ENCODE measurements at places on chromosomes 4 and X.

DNA sequence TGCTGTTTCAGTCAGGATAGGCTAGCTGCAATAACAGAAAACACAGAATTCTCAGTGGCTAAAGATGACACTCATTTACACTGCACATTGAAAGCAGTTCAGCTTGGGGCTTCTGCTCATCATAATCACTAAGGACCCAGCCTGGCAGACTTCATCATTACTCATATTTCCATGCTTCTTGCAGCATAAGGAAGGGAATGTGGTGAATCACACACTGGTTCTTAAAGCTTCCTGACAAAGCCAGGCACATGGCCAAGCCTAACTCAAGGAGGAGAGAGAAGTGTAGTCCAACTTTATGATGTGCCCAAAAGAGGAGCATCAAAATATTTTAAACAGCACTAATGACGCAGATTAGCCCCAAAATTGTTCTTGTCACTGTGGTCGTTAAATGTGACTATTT is 186.5 kb downstream of the BANK1 start:
- peak; percentile 96 for DNase-seq

DNA sequence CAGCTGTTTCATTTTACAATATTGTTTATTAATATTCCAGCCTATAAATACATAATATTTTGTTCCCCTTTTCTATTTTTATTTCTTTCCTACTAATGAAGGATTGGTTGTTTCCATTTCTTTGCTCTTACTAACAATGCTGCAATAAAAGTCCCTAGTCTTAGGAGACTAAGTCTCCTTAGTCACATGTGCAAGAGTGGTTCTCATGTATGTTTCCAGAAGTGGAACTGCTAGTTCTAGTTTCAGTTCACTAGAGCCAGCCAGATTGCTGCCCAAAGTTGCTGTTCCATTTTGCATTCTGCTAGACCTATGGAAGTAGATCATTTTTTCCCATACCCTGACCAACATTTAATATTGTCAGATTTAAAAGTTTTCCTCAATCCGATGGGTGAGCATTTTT is 44.3 kb downstream of the CNGA1 start:
- DNase-seq, result no peak

GRCh38 chr4:77127215-77127614 is 29.8 kb upstream of the CCNG2 start:
- DNase-seq, result no peak

- no peak for DNase-seq
These were observed 581.8 kb upstream of the ZFP42 start for GRCh38 chr4:187413564-187414358.

- DNase-seq, result peak; percentile 44
These were observed 578 bp downstream of the CHIC2 start for GRCh38 chr4:54063737-54064316.

- DNase-seq, result no peak
These were observed 526.1 kb upstream of the PABPC4L start for GRCh38 chr4:134727696-134728095.

GRCh38 chrX:85963736-85964135 is 83.6 kb downstream of the CHM start:
- peak; percentile 58 for DNase-seq

DNA sequence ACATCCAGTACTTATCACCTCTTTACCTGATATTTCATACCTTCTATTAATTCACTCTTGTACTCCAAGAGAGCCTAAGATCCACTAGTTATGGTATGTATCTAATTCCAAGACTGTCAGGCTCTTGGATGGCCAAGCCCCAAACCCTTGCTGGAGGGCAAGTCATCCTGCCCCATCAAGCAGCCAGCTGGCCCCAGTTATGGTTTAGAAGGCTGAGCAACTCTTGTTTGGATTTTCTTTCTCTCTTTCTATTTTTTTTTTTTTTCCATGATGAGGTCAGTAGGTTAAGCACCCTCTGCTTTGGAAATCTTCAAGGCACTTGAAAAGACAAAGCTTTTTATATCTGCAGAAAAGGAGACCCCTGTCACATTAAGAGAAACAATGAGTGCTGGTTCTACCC is 10.9 kb upstream of the FGF16 start:
- DNase-seq, result no peak

DNA sequence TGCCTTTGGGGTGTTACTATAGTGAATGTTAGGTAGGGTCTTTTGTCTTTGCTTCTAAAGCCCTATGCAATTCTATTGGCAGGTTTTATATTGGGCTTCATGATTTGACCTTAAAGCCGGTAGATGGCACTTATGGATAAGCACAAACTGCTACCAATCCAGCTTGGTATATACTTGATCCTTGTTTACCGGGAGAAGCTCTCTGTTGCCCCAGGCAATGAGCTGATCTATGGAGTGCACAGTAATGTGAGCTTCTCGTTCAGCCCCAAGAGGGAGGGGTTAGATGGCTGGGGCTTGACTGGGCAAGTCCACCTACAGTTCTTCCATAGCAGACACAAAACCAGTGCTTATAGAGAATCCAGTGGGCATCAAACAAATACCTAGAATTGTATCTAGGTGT is 287.2 kb upstream of the CT83 start:
- DNase-seq, result peak; percentile 13

DNA sequence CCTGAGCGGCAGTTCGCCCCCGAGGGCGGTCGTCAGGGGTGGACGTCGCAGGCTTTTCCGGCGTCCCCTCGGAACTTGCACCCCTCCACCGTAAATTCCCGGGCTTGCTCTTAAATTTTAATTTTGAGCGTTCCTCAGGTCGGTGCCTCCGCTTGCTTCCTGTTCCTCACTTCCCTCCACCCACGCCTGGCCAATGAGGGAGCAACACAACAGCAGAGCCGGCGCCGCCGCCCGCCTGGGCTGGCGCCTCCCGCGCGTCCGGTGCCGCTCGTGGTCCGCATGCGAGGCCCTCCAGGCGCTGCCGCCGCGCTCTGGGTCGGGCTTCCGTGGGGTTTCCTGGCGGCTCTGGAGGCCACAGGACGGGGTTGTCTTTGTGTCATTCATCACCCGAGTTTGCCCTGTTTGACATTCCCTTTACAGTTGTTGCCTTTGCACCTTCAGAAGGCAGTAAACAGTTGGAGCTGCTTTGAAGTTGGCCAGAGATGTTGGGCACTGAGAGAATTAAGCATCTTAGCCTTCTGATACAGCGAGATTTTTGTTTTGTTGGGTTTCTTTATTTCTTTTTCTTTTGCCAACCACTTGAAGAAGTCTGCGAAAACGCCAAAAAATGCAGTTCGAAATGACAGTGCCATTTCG is 692 bp downstream of the SPCS3 start:
- DNase-seq, result peak; percentile 81

DNA sequence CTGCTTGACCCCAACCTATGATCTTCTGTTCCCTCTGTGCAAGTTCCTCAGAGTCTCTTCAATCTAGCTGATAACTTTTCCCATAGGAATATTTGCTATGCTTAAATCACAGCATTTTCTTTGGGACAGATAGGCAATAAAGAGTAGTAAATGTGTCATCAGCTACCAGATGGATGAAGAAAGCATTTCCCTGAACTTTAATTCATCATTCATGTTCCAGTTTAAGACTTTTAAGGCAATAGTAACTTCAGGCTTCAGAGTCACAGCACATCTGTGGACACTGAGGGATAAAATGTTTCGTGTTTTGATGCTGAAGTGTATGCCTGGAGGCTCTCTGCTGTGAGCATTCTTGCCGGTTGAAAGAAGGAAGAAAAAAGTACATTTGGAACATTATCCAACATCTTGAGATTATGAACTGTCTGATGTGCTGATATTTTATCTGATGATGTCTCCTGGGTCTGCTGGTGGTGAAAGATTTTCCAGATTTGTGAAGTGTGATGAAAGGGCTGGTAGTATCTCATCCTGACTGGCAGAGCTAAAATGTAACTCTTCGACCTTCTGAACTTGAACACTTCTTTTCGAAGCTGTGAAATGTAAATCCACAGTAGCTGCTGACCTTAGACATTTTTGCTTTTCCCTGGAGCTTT is 133.7 kb downstream of the DCLK2 start:
- no peak for DNase-seq

DNA sequence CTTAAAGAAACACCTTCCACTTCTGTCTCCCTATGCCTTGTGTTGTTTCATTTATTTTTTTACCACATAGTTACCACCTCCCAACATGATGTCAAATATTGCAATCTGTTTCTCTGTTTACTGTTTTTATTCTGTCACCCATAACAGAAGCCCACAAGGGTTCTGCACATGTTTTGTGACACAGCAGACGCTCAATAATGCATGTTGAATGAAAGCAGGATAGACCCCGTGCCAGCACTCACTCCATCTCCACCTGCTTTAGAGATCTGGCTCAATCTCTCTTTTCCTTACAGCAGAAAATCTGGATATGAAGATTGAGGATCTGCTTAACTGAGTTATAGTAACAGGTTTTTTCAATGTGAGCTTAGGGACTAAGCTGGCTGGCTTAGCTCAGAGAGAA is 116.8 kb upstream of the NUDT10 start:
- DNase-seq, result no peak

GRCh38 chr4:170853422-170854021 is 763.8 kb upstream of the AADAT start:
- DNase-seq, result peak; percentile 56

- DNase-seq, result peak; percentile 50
These were observed 28.1 kb upstream of the HPSE start for GRCh38 chr4:83362492-83363329.

- DNase-seq, result no peak
These were observed 1.3 kb upstream of the SOD3 start for GRCh38 chr4:24794051-24794450.

GRCh38 chrX:6299724-6300123 is 71.1 kb upstream of the NLGN4X start:
- DNase-seq, result no peak

DNA sequence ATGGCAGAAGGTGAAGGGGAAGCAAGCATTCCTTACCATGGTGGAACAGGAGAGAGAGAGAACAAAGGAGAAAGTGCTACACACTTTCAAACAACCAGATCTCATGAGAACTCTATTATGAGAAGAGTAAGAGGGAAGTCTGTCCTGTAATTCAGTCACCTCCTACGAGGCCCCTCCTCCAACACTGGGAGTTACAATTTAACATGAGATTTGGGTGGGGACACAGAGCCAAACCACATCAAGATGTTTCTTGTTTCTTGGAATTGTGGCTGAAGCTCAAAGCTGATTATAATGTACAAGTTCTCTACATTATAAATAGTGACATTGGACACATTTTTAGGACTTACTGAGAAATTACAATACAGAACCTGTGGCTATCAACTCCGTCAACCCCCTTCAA is 29.5 kb upstream of the TAPT1 start:
- no peak for DNase-seq

GRCh38 chrX:152958047-152958446 is 35.9 kb downstream of the PNMA5 start:
- no peak for DNase-seq

DNA sequence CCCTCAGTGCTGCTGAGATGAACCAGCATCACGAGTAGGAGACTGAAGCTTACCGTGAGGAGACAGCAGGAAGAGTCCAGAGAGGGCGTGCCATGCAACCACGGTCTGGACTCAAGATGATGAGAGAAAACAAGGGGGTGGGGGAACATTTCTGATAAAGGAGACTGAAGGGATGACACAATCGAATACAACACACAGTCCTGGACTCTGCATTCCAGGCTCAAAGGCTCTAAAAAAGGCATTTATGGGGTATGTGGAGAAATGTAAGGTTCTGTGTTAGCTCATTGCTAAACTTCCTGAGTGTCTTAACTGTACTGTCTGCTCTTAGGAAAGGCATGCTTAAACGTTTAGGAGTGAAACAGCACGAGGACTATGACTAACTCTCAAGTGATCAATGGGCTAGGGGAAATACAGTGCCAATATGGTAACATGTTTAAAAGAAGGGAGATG is 20.6 kb upstream of the IRAK1 start:
- DNase-seq, result peak; percentile 45

DNA sequence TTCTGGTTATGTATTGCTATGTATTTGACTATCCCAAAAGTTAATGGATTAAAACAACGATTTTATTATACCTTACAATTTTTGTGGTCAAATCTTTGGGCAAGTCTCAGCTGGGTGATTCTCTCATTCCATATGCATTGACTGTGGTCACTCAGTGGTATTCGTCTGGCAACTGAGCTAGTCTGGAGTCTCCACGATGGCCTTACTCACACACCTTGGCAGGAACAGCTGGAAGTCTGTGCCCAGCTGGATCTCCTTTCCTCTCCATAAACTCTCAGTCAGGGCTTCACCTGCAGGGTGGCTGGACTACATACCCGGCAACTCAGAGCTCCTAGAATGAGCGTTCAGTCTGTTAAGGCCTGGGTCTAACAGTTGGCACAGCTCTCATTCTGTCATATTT is 141.1 kb upstream of the WDFY3 start:
- DNase-seq, result peak; percentile 13

Measured in HT1080 (cell line).